Occipital lobe (tissue), 3 donors: ENCODE measurements at places on chromosomes 3 and 15.

DNA sequence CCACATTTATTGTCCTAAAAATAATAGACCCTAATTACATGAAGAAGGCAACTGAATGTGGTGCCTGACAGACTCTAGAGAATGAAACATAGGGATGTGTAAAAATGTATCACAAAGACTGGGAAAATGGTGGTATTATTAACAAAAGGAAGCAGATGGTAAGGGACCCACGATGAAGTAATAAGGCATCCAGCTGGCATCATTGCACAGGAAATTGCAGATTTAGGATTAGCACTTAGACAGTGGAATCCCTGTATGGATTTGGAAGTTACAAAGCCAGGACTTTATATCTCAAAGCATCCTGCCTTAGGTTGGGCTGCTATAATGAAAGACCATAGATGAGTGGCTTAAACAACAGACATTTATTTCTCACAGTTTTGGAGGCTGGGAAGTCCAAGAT is 104.3 kb downstream of the PPM1L start:
- DNase-seq: no peak

DNA sequence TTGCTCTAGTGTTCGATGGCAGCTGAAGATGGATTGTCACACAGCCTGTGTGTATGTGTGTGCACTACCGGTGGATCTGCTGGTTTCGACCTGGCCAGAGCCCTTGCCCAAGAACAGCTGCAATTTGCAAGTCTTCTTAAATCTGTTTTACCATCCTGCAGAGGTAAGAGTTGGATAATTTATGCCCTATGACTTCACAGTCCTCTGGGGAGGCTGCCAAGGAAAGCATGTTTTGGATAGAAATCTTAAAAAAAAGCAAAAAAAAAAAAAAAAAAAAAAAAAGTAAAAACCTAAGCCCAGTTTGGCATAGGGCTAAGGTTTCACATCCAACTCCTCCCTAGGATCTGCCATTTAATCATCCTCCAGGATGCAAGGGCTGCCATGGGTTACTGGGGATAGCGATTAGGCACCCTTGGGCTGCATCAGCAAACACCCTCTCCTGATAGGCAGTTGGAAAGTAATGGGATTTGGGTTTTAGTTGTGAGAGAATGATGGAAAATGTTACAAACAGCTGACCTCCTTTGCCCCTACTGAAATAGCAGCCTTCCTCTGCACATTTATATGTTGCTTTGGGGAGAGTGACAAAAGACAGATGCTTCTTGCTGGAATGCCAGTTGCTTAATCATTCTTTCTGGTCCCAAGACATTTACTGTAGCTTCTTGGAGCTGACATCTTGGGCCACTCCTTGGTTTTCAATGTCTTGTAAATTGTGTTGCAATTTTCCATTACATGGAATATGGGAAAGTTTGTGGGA is 35.4 kb downstream of the CD200R1L start:
- no peak for DNase-seq

- peak; percentile 55 for DNase-seq
Measured at GRCh38 chr3:193982258-193982659, 153.7 kb upstream of the HES1 start.

DNA sequence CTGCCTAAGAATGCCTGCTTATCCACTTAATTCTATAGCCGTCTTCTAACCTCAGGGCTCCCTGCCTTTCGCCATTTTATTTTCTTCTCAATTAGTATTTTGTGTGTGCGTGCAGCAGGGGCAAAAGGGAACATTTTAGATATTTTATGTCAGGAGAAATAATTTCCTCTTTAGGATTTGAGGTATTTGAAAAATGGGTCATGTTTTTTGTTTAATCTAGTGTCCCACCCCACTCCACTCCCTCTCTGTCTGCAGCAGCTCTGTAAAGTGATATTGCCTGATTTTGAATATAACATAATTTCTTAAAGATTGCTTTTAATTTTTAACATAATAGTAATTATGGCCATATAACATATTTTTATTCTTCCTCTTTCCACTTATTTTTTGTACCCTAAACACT is 593.2 kb upstream of the DPPA4 start:
- DNase-seq: no peak

- DNase-seq: no peak
Measured at GRCh38 chr3:48974076-48974864, 15.8 kb upstream of the P4HTM start.

DNA sequence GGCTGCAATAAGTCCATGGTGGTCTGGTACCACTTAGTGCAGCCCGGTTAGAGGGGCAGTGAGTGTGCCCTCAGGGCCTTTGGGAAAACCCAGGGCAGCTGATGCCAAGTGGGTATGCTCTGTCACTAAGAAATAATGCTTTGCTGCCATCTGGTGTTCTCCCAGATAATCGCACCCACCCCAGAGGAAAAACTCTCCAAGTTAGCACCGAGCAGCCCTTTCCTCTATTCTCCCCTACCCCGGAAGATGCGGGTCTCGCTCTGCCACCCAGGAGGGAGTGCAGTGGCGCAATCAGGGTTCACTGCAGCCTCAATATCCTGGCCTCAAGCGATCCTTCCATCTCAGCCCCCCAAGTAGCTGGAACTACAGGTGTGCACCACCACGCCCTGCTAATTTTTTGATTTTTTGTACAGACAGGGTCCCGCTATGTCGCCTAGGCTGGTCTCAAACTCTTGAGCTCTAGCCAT is 21.3 kb upstream of the DAPK2 start:
- DNase-seq: peak; percentile 38

DNA sequence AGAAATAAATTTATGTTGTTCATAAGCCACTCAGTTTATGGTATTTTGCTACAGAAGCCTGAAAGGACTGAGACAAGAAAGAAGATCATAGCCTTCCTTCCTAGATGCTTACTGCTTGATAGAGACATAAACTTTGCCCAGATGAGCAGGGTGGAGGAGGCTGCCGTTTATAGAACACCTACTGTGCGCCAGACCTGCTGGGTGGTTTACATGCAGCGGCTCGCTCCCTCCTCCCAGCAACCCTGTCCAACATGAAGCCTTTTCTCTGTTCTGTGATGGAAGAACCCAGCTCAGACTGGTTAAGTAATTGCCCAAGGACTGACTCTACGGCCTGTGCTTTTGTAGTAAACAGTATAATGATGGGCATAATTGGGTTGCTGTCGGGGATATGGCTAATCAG is 37.0 kb downstream of the CORO2B start:
- DNase-seq: no peak

DNA sequence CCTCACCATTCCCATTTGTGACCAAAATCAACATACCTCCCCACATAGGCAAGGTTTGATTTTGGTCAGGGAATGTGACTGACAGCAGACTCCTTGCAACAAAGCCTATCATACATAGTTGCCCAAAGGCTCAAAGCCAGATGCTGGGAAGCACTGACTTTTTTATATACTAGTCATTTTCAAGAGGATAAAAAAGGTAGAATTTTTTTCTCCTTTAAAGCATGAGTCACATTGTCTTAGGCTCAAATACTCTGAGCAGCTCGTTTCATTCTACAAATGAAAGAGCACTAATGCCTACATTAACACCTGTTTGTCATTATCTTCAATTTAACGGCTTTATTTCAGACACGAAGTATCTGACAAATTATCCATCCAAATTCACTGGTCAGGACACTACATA is 36.2 kb downstream of the ICE2 start:
- no peak for DNase-seq

GRCh38 chr3:100553618-100554372 is 55.6 kb upstream of the ADGRG7 start:
- no peak for DNase-seq

DNA sequence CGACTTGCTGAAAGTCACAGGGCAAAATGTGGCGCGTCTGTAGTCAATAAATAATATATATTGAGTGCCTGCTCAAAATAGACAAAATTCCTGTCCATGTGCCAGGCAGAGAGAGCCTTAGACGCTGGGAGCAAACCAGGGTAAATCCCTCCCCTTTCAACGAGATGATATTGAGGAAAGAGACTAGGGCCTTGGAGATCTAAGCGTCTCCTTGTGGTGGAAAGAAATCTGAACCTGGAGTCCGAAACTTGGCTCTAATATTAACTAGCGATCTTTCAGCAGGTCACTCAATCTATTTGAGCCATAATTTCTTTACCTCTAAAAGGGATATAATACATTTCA is 348 bp upstream of the DPP8 start:
- DNase-seq: no peak

- DNase-seq: no peak
Measured at GRCh38 chr3:75894234-75894633, 108.9 kb upstream of the ZNF717 start.

- DNase-seq: no peak
Measured at GRCh38 chr15:25362545-25362944, 76.3 kb downstream of the UBE3A start.

DNA sequence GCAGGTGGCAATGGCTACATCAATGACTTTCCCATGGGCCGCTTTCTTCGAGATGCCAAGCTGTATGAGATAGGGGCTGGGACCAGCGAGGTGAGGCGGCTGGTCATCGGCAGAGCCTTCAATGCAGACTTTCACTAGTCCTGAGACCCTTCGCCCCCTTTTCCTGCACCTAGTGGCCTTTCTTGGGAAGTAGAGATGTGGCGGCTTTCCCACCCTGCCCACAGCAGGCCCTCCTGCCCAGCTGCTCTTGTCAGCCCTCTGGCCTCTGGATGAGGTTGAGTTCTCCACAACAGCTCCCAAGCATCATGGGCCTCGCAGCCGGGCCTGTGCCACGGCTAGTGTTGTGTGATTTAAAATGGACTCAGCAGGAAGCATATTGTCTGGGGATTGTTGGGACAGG is 12.5 kb downstream of the IVD start:
- DNase-seq: no peak

DNA sequence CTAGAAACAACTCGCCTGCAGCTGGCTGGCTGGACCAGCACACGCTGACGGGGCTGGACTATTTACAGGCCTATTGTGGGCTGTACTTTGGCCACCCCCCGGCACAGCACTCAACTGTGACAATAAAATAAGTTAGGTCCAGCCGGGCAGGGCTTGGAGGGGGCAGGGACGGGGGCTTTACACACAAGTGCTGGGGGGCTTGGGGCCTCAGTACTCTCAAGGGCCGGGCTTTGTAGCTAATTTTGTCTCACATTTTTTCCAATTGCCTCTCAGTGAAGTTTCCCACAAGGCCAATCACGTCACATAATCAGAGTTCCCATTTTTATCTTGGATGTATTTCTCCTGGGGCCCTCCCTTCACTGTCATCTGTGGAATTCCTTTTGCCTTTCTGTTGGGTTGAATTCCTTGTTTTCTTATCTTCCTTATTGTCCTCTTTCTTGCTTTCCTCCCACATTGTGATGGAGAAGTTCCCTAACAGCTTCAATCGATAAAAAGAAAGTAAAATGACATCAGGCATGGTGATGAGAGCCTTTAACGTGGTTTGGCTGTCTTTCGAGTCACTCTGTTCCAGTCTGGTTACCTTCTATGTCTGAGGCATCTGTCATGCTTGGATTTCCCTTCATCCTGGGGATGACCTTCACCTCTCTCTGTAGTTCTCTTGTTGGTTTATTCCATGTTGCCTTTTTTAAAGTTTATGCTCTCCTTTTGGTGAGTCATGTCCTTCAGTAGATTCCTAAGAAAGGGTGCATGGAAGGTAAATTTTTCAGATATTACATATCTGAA is 44.1 kb upstream of the CMTM7 start:
- DNase-seq: no peak

- DNase-seq: no peak
Measured at GRCh38 chr3:127655641-127656040, 17.1 kb upstream of the ABTB1 start.

DNA sequence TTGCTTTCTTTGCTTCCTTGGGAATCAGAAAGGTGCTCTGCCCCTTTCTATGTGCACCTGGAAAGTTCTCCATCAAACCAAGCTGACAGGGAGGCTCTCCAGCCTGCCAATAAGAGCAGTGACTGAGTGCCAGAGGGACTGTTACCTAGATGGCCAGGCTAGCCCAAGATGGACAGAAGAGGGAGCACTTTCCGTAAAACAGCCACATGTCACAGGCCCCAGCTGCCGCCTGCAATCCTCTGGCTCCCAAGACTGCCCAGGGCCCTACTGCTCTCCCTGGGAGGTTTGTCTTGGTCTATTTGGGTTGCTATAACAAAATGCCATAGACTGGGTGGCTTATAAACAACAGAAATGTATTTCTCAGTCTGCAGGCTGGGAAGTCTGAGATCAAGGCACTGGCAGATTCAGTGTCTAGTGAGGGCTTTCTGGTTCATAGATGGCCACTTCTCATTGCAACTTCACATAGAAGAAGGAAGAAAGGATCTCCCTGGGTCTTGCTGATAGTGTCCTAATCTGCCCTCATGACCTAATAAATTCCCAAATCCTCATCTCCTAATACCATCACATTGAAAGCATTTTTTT is 72.3 kb downstream of the TAMM41 start:
- DNase-seq: no peak

DNA sequence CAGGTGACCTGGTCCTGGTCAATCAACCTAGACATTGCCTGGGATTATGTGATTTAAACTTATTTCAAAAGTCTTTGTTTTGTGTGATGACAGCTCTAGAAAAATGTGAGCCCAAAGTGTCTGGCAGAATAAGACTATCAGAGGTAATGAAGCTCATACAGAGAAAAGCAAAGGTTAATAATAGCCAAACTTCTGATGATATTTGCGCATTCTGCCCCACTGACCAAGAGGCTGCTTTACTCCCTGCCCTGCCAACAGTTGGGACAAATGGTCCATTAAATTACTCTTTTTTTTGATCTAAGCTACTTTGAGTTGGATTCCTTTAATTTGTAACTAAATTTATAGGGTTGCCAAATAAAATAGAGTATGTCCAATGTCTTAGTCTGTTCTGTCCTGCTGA is 911.2 kb downstream of the MCTP2 start:
- DNase-seq: no peak

DNA sequence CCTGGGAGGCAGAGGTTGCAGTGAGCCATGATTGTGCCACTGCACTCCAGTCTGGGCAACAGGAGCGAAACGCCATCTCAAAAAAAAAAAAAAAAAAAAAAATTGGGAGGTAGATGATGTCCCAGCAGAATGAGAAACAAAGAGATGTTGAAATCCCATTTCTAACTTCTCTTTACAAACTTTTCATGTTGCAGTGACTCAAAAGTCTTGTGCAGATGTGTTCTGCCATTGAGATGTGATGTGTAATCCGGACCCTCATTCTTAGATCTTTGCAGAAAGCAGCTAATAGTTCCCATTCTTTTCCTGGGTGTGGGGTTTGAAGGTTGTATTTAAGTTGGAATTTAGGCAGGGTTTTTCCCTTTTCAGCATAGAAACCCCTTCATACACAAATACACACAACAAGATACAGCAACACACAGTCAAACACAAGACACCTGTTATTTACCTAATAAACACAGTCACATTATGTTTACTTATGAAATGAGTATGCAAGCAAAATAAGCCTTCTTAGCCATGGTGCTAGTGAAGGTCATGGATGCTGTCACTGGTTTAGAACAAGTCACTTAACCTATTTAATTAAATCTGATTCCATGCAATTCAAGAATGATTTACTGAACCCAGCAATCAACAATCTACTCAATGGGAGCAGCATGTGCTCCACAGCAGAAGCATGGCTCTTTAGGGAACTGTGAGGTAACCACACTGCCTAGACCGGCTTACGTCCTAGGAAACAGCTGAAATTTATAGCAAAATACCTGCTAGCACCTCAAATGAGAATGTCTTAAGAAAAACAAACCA is 14.9 kb downstream of the SIAH2 start:
- no peak for DNase-seq
